ENCODE measurements at places on chromosomes 2 and 18.
A peak's percentile ranks its signal among the peaks of the same experiment; 100 is the strongest.

DNA sequence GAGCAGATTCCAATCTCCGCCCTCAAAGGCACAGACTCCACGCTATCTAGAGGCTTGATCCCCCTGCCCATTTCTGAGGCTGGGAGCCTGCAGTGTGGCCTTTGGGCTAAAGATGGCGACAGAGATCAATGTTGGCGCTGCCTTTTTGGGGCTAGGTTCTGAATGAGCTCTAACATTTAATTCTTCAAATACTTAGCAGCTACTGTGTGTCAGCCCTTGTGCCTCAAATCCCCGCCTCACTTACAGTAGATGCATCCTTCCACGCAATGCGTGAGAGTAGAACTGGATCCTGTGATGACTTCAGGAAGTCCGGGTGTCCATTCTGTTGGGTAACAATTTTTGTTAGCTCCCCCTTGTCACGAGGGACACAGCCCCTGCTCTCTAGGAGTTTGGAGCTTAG, 12.4 kb downstream of the IL1F10 start:
- peak; percentile 24 for DNase-seq

GRCh38 chr2:147293991-147294824, 550.6 kb upstream of the ACVR2A start:
- peak; percentile 25 for DNase-seq

DNA sequence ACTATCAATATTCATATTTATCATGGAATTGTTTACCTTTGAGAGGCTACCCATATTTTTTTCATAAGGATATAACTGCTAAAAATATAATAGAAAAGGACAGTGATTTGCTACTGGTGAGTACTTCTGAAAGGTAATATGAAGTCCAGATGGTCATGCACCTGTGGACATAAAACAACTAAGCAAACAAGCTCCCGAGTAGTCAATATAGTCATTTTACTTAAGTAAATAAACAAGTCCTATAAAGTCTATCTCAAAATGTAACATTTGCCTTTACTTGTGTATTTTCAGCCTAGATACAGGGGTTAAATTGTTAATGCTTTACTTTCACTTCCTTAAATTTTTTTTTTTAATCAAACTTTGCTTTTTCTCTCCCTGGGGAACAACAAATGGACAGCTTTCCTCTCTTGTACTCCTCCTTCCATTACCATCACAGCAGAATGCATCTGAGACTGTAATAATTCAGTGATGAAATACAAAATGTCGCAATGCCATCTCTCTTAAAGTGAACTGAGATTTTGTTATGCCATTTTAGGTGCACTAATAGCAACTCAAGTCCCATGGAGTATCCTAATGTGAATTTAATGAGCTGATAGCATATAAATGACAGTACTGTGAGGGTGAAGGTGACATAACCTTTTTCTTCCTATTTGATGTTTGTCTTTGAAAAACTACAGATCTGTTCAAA, 1325.4 kb upstream of the ZEB2 start:
- no peak for DNase-seq

DNA sequence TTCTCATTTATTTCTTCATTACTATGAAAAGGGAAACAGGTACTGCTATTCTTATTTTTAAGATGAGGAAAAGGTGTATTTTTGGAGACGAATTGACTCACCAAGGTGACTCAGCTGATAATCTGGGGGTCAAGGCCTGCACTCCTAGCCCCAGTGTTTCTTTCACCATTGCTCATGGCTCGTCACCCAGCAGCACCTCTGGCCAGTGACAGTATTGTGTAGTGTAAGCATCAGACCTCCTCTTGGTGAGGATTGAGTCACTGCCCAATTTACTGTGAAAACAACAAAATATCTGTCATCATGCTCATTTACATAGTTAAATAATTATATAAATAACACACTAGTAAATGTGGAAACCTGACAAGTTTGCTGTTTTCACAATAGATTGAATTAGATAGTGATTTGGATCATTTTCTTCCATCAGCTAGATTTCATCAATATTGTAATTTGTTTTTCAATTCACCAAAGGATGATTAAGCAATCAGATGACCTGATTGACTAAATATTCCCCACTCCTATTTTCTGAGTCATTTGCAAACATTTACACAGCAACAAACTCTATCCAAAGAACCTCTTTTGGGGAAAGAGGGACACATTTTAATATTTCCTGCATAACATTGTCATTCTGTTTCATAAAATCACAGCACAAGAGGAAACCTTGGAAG, 492.8 kb upstream of the RAB12 start:
- DNase-seq: no peak

DNA sequence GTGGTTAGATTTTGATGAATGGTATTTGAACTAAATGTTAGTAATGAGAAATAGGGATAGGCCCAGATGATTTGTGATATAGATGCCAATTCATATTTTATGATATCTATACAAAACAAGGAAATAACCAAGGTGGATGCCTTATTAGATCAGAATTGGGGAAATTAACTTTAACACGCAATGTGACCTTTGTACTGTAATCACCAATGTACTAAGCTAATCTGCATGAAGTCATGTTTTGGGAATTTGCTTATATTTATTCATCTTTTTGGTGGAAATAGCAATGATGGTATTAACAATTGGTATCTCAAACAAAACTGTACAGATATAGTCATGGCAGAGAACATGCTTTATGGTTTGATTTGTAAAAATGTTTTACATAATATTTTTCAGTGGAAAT, 504.7 kb downstream of the PLCL1 start:
- DNase-seq: no peak

DNA sequence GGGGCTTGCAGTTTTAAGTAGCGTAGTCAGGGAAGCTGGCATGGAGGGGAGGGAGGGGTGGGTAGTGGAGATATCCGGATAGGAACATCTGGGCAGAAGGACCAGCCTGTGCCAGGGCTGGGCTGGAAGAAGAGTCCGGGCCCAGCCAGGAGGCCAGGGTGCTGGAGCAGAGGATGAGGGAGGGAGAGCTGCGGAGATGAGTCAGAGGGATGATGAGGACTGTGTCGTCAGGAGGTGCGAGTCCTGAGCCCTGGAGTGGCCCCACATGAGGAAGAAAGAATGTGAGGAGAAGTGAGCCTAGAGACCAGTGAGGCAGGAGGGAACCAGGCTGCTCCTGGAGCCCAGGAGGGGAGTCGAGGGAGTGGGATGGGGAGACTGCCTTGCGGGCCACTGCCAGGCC, 82.4 kb downstream of the CTIF start:
- DNase-seq: no peak

DNA sequence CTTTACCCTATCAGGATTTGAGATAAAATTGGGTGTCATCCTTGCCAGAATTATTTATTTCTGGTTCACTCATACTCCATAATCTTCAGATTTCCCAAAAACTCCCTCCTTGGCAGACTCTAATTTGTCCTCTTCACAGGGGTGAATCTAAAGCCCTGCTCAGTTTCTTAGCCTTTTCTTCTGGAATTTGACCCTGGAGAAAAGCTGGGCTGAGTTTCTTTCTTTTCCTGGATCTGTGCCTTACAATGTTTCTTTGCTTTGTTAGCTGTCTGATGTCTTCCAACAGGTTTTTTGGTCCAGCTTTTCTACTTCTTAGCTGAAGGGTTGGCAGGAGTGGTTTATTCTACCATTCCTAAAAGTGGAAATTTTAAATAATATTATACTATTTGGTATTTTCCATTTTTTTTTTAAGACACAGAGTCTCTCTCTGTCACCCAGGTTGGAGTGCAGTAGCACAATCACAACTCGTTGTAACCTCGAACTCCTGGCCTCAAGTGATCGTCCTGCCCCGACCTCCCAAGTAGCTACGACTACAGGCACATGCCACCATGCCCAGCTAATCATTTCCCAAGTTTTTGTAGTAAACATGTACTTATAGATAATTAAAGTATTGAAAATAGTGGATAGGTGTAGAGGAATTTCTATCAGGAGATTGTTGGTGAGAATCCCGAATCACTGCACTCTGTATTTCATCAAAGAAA, 138.4 kb upstream of the TWIST2 start:
- no peak for DNase-seq

GRCh38 chr2:139209586-139209985, 429.4 kb upstream of the NXPH2 start:
- DNase-seq: no peak

GRCh38 chr2:3959372-3959771, 256.0 kb downstream of the DCDC2C start:
- DNase-seq: no peak
